GM13976 (cell line): ENCODE measurements at places on chromosomes 13 and 19.

DNA sequence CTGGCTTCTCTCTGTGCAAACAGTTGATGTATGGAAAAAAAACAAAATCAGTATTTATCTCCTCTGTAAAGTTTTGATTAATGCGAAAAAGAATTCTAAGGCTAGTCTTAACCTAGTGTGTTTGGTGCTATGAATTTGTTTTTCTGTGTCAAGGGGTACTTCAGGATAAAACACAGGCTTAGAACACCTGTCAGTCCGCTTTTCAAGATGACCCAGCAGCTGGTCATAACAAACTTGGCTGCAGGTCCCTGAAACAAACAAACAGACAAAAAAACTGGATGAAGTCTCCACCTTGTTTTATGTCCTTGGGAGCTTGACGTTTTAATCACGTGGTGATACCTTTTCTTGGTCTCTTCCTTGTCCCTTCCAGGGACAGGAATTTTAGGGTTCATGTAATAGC lies 689.3 kb downstream of the UQCRFS1 start:
- DNase-seq: no peak

DNA sequence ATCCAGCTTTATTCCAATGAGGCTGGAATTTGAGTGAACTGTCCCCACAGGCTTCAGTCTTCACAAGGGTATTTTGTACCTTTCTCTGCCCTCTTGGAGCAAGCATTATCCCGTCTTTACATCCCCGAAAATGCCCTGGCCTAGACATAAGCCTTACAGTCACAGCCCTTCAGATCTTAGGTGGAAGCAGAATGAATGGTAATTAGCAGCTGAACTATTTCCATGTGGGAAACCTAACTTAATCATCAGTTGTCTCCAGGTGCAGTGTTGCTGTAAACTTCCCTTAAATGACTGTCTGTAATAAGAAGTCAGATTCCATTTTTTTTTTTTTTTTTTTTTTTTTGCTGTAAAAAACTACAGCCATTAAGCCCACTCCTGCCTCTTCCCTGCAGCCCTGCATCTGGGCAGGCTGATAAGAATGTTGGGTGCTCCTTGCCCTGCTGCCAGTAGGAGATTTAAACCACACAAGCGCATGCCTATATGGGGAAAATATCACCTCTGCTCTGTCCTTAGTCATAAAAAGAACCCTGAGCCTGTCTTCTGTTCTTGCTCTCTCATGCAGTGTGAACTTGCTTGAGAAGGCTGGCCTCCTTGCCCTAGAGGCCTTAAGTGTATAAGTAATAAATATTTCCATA lies 426.8 kb upstream of the SLITRK5 start:
- DNase-seq: no peak

- peak; percentile 12 for DNase-seq
Observed at GRCh38 chr13:70310396-70311119, 202.3 kb upstream of the KLHL1 start.

- DNase-seq: no peak
Observed at GRCh38 chr13:98206946-98207345, 29.9 kb upstream of the RNF113B start.

GRCh38 chr13:44936246-44936645 lies 53.0 kb downstream of the NUFIP1 start:
- no peak for DNase-seq

- no peak for DNase-seq
Observed at GRCh38 chr13:113550453-113550852, 34.1 kb upstream of the TFDP1 start.
